ENCODE measurements at places on chromosomes 1 and 21.
A peak's percentile ranks its signal among the peaks of the same experiment; 100 is the strongest.

DNA sequence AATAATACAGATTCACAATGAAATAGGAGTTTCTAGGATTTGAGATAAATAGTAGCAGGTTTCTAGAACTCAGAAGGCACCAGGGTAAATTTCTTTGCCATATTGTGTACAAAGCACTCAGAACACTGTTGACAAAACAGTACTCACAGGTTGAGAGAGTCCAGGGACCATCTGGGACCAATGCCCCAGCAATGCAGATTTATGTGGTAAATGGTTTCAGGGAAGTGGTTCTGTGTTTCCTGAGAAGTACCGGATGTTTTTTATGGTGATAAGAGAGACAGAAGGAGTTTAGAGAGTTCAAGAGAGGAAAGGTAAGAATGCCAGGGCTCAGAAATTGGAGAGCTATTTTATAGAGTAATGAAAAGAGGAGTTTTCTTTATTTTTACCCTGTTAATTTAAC, 29.6 kb upstream of the DIPK1A start:
- peak; percentile 81 for DNase-seq

DNA sequence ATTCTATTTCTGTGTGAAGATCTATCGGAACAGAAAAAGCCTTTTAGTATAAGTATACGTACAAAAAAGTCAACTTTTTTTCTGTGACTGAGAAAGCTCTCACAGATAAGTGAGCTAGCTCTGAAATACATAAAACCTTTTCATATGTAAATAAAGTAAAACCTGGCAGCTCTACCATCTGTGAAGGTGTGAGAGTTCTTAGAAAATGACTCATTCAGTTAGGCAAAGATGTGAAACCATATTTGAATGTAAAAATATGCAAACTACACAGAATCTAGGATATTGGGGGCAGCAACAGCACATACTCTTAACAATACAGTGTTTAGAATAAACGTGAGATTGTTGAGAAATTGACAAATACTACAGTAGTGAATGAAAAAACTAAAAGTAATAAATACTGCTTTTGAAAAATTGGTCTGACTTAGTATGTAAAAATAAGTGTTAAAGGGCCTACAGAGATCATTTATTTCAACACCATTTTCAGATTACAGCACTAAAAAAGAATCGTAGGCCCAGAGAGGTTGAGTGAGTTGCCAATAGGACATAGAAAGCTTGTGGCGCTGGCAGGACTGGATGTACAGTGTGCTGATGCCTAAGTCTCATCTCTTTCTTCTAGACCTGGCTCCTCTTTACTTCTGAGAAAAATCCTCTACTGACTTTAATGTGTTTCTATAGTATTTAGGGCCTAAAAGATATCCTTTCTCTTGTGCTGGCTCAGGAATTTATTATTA, 19.8 kb downstream of the ATP6V1G3 start:
- no peak for DNase-seq

DNA sequence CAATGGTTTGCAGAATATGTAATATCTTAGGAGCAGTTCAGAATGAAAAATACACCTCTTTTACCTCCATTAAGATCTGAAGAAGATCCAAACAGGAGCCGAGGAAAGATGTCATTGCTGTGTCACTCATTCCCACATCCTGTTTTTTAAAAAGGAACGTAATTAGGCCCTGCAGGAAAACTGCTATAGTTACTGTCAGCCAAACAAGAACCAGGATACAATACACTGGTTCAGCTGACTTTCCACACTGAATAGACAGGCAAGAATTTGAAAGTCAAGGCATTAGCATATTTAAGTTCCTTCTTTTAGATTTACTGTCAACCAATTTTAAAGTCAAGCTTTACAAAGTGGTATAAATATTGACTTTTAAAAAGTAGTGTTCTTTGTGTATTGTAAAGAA, 63.8 kb downstream of the IARS2 start:
- DNase-seq = no peak

DNA sequence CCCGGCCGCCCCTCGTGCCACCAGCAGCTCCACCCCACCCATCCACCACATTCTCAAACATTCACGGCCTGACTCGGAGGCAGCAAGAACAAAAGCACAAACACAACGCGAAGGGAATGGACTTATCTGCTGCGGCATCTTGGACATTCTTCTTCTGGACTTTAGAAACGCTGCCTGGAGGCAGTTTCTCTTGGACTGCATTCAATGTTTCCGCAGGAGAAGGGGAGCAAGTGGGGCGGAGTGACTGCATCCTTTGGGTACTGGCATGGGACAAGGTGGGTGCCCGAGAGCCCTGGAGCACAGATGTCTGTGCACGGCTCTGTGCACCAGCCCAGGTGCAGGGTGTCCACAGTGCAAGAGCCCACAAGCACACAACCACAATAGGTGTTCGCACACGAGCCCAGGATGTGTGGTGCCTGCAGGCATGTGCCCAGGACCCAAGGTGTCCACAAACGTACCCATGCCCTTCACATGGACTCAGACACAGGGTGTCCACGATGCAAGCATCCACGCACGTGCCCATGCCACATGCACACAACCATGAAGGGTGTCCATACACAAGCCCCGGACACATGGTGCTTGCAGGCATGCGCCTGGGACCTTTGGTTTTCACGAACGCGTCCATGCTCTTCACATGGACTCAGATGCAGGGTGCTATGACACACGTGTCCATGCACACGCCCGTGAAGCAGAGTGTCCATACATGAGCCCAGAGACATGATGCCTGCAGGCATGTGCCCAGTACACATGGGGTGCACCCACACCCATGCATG, 53.6 kb downstream of the WNT9A start:
- no peak for DNase-seq

GRCh38 chr1:239389703-239390102, 3.3 kb downstream of the CHRM3 start:
- DNase-seq = no peak

DNA sequence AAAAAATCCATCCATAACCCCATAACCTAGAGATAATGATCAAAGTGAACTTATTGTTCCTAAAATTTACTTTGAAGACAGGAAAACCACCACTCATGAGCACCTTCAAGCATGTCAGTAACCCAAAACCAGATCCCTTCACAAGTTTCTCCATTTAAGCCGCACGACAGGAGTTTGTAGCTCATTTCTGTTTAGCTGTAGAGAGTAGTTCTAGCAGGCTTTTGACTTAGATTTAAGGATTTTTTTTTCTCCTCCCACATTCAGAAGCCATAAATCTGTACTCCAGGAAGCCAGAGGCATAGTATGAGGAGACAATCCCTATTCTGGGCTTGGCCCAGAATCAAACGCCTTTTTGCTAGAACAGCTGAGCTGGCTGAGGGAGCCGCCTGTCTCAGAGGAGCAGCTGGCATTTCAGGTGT, 25.6 kb downstream of the TOMM20 start:
- peak; percentile 32 for DNase-seq

GRCh38 chr1:30413111-30413440, 310.3 kb downstream of the MATN1 start:
- DNase-seq = no peak

- DNase-seq = no peak
Measured at GRCh38 chr1:109826446-109826845, 62.7 kb upstream of the EPS8L3 start.

DNA sequence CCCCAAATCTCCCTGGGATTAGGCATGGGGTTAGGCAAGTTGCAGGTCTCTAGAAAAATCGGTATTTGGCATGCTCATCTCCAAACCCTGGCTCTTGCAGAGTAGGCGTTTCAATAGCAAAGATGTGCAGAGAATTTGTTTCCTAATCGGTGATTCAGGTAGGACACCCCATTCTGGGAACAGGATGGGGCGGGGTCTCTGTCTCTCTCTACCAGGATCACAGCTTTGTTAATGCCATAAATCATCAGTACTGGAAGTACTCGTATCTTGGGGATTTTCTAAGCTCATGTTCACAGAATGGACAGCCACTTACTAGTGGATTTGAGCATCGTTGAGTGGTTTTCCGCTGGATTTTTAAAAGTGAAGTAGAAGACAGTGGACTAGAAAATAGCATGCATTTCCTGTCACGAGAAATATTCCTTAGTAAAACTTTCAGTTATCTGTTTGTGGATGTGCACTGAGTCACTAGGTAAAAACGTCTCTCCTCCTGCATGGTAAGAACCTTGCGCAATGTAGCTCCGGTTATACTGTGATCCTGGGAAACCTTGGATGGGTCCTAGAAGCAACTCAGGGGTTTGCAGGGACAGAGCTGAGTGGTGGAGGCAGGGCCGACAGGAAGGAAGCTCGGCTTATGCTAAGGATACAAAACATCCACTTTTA, 5.1 kb downstream of the TMEM51 start:
- DNase-seq = no peak

DNA sequence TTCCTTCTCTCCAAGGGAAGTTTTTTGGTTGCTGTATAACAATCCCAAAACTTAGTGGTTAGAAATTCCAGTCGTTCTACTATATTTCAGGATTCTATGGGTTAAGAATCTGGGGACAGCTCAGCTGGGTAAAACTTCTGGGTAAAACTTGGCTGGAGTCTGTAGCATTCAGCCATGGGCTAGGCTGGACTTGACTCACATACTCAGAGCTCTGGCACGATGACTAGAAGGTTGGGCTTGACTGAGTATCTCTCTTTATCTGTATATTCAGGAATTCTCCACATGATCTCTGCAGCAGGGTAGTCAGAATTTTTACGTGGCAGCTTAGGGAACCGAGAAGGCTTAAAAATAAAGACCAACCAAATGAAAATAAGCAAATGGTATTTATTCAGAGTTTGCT, 28.2 kb upstream of the HRNR start:
- no peak for DNase-seq

- peak; percentile 17 for DNase-seq
Measured at GRCh38 chr21:32136546-32136945, 142.3 kb downstream of the MIS18A start.

GRCh38 chr1:3660704-3661103, 8.4 kb downstream of the TP73 start:
- DNase-seq = no peak

- peak; percentile 34 for DNase-seq
Measured at GRCh38 chr21:31180256-31181081, 142.2 kb upstream of the KRTAP19-8 start.

GRCh38 chr1:217602380-217602779, 28.5 kb downstream of the GPATCH2 start:
- DNase-seq = no peak

DNA sequence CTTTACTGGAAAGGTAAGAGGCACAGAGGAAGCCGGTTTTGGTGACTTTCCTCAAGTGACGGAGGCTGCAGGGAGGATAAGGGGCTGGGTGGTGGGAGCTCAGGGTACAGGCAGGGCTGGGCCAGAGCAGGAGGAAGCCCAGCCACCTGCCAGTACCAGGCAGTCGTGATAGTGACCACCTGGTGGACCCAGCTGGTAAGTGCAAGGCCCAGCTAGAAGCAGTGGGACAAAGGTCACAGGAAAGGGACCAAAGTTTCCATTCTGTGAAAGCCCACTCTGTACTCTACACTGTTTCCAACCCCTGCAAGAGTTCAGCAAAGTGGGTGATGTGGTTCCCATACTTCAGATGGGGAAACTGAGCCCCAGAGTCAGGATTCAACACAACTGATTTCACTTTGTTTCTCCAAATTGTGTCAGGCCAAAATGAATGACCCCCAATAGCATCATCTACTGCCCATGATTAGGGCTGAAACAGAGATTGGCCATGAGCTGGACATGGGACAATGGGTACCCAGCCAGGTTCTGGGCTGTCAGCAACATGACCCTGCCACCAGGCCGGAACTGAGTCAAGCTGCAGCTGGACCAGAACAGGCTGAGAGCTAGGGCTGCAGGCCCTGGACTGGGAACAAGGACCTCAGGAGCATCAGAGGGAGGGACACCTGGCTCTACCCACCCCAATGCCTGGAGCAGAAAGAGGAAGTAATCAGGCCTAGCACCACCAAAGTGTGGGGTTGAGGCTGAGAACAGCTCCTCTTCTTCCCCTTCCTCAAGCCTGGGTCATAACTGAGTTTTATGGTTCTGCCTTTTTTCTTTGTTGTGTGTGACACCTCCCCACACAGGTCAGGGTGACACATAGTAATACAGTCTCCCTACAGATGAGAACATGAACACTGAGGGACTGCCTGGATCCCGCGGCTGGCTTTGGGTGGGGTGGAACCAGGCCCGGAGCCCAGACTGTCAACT, 50.2 kb downstream of the KCNN3 start:
- DNase-seq = no peak

GRCh38 chr1:209549443-209550205, 33.9 kb upstream of the CAMK1G start:
- DNase-seq = no peak

DNA sequence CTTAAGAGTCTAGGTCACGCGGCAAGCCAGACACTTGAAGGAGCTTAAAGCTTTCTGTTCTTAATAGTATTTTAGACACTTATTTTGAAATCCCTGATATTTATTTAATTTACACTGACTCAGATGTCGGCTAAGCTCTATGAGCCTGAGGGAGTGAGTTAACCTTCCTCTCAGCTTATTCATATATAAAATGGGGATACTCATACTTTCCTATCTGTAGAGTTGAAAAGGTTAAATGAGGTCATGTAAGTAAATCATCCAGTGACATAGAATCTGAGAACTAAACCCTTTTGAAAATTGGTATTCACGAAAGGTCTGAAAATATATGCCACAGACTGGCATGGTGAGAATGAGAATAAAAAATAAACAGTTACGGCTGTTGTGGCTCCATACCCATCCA, 1.4 kb upstream of the GPR161 start:
- DNase-seq = no peak

DNA sequence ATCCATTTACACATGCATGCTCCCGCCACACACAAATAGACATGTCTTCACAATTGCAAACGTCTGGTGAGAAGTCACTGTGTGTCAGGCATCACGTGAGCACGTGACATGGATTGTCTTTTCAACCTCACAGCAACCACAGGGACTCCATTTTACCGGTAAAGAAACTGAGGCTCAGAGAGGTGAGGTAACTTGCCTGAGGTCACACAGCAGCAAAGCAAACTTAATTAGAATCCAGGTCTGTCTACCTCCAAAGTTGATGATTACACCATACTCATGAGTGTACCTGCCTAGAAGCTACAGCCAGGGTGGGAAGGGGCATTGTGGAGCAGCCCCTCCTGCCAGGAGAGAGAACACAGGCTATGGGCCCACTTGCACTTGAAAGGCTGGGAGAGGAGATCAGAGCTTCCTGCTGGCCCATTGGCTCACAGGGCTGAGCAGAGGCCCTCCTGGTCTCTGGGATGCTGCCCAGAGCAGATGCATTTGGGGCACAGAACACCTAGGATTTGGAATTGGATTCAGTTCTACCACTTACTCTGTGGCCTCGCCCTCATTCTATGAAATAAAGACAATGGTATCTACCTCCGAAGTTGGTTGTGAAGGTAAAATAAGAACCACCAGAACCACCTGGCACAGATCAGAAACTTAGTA, 44.4 kb upstream of the SELENON start:
- no peak for DNase-seq

- no peak for DNase-seq
Measured at GRCh38 chr1:200646515-200646914, 23.2 kb downstream of the DDX59 start.

- no peak for DNase-seq
Measured at GRCh38 chr1:205037539-205037938, 5.5 kb upstream of the CNTN2 start.

DNA sequence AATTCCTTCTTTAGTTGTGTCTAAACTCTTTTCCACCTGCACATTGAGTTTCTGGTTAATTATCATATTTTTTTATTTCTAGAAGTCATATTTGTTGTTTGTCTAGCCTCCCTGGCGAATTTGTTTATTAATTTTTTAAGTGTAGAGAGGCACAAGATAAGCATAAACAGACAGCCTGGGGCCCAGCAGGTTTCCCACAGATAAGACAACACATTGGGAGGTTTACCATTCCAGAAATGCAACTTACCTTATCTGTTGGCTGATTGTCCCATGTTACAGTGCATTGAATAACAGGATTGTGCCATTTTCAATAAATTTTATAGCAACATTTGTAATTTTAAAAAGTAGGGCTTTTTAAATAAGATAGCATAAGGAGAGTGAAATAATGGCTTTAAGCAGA, 34.9 kb downstream of the COG2 start:
- no peak for DNase-seq

Measured in NCI-H2029 (cell line).